GM23248 (cell line): ENCODE measurements at places on chromosomes 2 and 18. TPM values are rescaled to one million over a fixed set of nuclear protein-coding genes. Genes with fewer than 3 reads are reported as not detected.
A peak's percentile ranks its signal among the peaks of the same experiment; 100 is the strongest.

Gene UPP2
- total RNA-seq = not detected in 2 replicates

Gene STPG4
- total RNA-seq = not detected in 2 replicates

Gene IL36G
- total RNA-seq = not detected in 2 replicates

Gene DYNAP
- total RNA-seq = not detected in 2 replicates

Gene PKDCC
- 9.9 and 12.8 TPM in 2 replicates for total RNA-seq

Gene TUBB8B
- not detected in 2 replicates for total RNA-seq

Gene CXCR2
- total RNA-seq = not detected in 2 replicates

Gene KHK
- not detected in 2 replicates for total RNA-seq

Gene MC5R
- total RNA-seq = not detected in 2 replicates

DNA sequence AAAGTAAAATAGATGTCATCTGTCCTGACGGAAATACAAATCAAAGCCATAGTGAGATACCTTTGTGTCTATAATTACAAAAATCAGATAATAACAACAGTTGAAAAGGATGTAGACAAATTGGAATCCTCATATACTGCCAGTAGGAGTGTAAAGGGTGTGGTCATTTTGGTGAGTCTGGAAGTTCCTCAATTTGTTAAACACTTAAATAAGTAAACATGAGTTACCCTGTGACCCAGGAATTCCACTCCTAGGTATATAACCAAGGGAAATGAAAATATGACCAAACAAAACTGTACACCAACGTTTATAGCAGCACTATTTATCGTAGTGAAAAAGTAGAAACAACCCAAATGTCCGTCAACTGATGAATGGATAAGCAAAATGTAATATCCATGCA, 24.0 kb downstream of the R3HDM1 start:
- no peaks in the 10 kb centered on the region for H3K27me3 ChIP-seq
- DNase-seq = no peak
- no peaks in the 10 kb centered on the region for H3K36me3 ChIP-seq
- no peak overlapping the region for H3K27ac ChIP-seq

- no peaks in the 10 kb centered on the region for H3K36me3 ChIP-seq
- no peak for DNase-seq
- H3K4me1 ChIP-seq = no peaks in the 10 kb centered on the region
- H3K4me3 ChIP-seq = no peak overlapping the region
Measured at GRCh38 chr2:181822097-181822496, 69.4 kb upstream of the ITPRID2 start.

GRCh38 chr18:35441857-35442595, 55.7 kb downstream of the INO80C start:
- no peak overlapping the region for H3K27ac ChIP-seq
- H3K4me3 ChIP-seq = no peak overlapping the region
- no peaks in the 10 kb centered on the region for H3K36me3 ChIP-seq

- H3K4me3 ChIP-seq = peak overlapping the region; percentile 91
- DNase-seq = no peak
- no peaks in the 10 kb centered on the region for H3K27me3 ChIP-seq
- H3K27ac ChIP-seq = peak overlapping the region; percentile 54; the same call in 1 of the 2 replicates
- no peaks in the 10 kb centered on the region for H3K36me3 ChIP-seq
Measured at GRCh38 chr2:177391822-177392372, 676 bp upstream of the AGPS start.

DNA sequence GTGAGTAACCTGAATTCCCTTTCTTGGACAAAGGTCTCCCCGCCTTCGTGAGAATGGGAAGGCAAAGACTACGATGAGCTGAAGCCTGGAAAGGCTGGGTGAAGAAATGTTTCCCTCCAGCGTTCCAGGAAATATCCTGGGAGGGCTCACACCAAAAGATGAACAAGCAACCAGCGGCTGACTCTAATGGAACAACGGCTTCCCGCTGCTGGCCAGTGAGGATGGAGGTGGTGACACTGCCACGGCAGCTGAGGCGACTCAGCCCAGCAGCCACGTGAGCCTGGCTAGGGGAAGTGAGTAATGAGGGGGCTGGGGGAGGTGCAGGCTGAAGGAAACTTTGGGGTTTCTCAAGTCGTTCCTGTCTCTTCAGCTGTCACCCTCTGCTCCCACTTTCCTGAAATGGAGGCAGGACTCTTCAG, 105.0 kb upstream of the SMAD7 start:
- H3K4me1 ChIP-seq = peaks cover 41% of the 10 kb centered on the region
- peak overlapping the region; percentile 72 for H3K27ac ChIP-seq
- no peaks in the 10 kb centered on the region for H3K27me3 ChIP-seq

- H3K36me3 ChIP-seq = no peaks in the 10 kb centered on the region
- H3K4me3 ChIP-seq = no peak overlapping the region
- H3K27me3 ChIP-seq = no peaks in the 10 kb centered on the region
- DNase-seq = no peak
- no peaks in the 10 kb centered on the region for H3K4me1 ChIP-seq
Measured at GRCh38 chr18:78069784-78070664, 820.4 kb downstream of the GALR1 start.

GRCh38 chr2:216388046-216388884, 16.0 kb upstream of the MARCHF4 start:
- H3K27ac ChIP-seq = peak overlapping the region; percentile 61; the same call in 1 of the 2 replicates
- H3K27me3 ChIP-seq = no peaks in the 10 kb centered on the region
- H3K4me3 ChIP-seq = no peak overlapping the region
- peaks cover 7% of the 10 kb centered on the region for H3K4me1 ChIP-seq
- H3K36me3 ChIP-seq = no peaks in the 10 kb centered on the region

GRCh38 chr2:127128445-127128904, 21.5 kb upstream of the BIN1 start:
- H3K4me1 ChIP-seq = no peaks in the 10 kb centered on the region
- no peak for DNase-seq
- H3K4me3 ChIP-seq = no peak overlapping the region

DNA sequence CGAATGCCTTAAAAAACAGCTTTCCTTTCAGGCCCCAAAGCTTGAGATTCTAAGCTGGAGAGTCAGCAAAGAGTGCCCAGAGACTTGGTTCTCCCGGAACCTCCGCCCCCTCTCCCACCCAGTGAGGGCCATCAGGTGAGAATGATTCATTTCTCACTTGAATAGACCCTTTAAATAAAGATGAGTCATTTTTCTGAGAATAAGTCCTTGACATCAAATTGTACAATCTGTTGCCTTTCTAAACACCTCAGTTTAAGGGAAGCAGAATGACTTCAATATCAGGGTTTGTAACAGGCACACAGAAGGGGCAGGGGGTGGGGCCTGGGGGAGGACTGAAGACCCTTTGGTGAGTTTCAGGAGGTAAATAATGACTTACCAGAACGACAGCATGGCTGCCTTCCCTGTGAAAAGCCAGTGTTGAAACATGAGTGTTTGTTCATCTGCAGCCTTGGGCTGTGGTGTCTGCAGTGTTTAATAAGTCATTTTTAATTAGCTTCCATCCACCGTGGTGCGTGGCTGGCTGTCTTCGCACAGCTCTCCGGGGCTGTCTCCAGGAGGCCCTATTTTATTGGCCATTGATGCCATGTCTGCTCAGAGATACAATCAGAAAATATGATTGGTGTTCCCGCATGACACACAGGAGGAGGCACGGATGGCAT, 134.9 kb upstream of the ZNF236 start:
- H3K36me3 ChIP-seq = no peaks in the 10 kb centered on the region
- no peak overlapping the region for H3K27ac ChIP-seq
- peak; percentile 37 for DNase-seq
- H3K27me3 ChIP-seq = peaks cover 34% of the 10 kb centered on the region

DNA sequence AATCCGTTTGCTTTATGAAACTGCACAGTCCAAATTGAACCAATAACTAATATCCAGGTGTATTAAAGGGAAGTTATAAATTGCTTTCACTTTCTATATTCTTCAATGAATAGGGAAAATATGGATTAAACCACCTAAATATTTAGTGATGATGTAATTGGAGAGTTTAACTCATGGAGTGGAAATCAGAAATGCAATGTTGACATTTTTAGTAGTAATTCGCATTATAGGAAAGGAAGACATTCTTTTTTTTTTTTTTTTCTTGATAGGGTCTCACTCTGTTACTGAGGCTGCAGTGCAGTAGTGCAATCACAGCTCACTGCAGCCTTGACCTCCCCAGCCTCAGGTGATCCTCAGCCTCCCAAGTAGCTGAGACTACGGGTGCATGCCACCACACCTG, 321.9 kb downstream of the RNF144A start:
- no peak overlapping the region for H3K4me3 ChIP-seq
- no peaks in the 10 kb centered on the region for H3K4me1 ChIP-seq
- no peaks in the 10 kb centered on the region for H3K36me3 ChIP-seq
- H3K27me3 ChIP-seq = no peaks in the 10 kb centered on the region
- no peak overlapping the region for H3K27ac ChIP-seq
- DNase-seq = no peak

DNA sequence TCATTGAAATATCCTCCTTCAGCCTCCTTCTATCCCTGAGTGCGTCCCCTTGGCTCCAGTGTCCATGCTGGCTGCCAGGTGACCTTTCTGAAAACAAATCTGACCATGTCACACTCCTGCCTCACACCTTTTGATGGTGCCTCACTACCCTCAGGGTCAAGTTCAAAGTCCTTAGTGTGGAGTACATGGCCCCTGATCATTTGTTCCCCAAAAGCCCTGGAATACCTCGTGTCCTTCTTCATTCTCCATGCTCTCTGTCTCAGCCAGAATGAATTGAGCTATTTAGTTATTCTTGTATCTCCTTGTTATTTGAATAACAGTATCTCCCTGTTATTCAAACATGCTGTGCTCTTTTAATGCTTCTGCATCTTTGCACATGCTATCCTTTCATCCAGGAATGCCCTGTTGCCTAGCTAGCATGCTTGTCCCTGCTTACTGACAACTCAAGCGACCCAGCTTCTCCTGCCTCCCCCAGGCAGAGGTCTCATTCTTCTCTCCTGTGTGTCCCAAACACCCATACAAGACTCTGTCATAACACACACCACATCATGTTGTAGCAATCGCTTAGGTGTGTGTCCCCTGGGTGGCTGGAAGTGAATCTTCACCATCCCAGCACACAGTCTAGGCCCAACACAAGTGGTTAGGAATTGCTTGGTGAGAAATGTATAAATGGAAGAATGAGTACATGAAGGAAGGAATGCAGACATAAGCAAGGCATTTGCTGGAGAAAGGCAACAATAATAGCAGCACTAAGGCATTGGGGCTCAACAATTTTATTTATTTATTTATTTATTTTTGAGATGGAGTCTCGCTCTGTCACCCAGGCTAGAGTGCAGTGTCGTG, 144.0 kb downstream of the DDX1 start:
- peaks cover 45% of the 10 kb centered on the region for H3K27me3 ChIP-seq
- H3K36me3 ChIP-seq = no peaks in the 10 kb centered on the region
- DNase-seq = no peak
- H3K4me3 ChIP-seq = no peak overlapping the region

- H3K36me3 ChIP-seq = no peaks in the 10 kb centered on the region; the same call in 1 of the 2 replicates
- H3K4me3 ChIP-seq = no peak overlapping the region
- H3K4me1 ChIP-seq = peaks cover 24% of the 10 kb centered on the region
- H3K27me3 ChIP-seq = no peaks in the 10 kb centered on the region
- no peak for DNase-seq
Measured at GRCh38 chr2:31268344-31268743, 34.4 kb downstream of the EHD3 start.

- no peak for DNase-seq
- no peak overlapping the region for H3K4me3 ChIP-seq
- H3K4me1 ChIP-seq = no peaks in the 10 kb centered on the region
- H3K36me3 ChIP-seq = no peaks in the 10 kb centered on the region
- no peaks in the 10 kb centered on the region for H3K27me3 ChIP-seq
- H3K27ac ChIP-seq = no peak overlapping the region
Measured at GRCh38 chr2:100799686-100800085, 20.3 kb upstream of the NPAS2 start.

DNA sequence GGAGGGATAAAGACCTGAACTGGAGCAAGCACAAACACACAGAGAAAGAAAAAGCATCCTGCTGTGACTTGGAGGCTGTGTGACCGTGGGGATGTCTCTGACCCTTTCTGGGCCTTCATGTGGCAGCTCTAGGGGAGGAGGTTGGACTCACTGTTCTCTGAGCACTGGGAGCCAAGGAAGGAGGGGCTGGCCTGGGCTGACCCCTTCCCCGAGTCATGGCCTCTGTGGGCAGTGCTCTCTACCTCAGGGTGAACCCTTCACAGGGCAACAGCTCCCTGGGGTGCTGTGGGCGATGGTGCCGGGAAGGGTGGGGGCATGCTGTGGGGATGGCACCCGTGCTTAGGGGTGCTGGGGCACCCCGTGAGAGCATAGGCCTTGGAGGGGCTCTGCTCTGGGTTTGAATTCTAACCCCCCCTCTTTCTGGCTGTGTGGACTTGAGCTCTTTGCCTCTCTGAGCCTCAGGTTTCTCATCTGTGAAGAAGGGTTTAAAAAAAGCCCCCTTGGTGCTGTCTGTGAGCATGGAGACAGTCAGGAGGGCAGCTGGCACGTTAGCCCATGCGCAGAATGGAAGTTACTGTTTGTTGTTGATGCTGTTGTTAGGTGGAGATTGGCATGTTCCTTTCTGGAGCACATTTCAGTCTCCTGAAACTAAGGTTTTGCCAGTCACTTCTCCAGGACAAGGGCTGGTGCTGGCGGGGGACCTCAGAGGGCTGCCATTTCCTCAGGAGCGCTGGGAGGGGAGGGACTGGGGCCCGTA, 700 bp downstream of the TOGARAM2 start:
- no peaks in the 10 kb centered on the region for H3K27me3 ChIP-seq
- DNase-seq = peak; percentile 32
- H3K4me1 ChIP-seq = no peaks in the 10 kb centered on the region
- H3K4me3 ChIP-seq = no peak overlapping the region

- no peaks in the 10 kb centered on the region for H3K36me3 ChIP-seq
- peaks cover 10% of the 10 kb centered on the region for H3K27me3 ChIP-seq
- no peaks in the 10 kb centered on the region for H3K4me1 ChIP-seq
- no peak for DNase-seq
- H3K4me3 ChIP-seq = no peak overlapping the region
- H3K27ac ChIP-seq = no peak overlapping the region
Measured at GRCh38 chr2:121155502-121156056, 129.4 kb downstream of the TFCP2L1 start.

GRCh38 chr2:220246386-220246785, 619.0 kb downstream of the SLC4A3 start:
- H3K4me3 ChIP-seq = no peak overlapping the region
- DNase-seq = peak; percentile 30
- no peaks in the 10 kb centered on the region for H3K36me3 ChIP-seq
- H3K27me3 ChIP-seq = no peaks in the 10 kb centered on the region
- H3K27ac ChIP-seq = no peak overlapping the region
- H3K4me1 ChIP-seq = peaks cover 26% of the 10 kb centered on the region

DNA sequence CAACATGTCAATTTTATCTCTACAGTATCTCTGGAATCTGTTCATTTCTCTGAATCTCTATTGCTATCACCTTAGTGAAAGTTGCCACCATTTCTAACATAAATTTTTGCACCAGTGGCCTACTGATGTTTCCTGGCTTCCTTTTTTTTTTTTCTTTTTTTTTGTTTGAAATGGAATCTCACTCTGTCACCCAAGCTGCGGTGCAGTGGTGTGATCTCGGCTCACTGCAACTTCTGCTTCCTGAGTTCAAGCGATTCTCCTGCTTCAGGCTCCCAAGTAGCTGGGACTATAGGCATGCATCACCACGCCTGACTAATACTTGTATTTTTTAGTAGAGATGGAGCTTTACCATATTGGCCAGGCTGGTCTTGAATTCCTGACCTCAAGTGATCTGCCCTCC, 35.1 kb downstream of the KCNJ13 start:
- H3K27me3 ChIP-seq = no peaks in the 10 kb centered on the region
- H3K27ac ChIP-seq = no peak overlapping the region
- H3K4me1 ChIP-seq = no peaks in the 10 kb centered on the region
- peaks cover 19% of the 10 kb centered on the region; the same call in 1 of the 2 replicates for H3K36me3 ChIP-seq
- no peak for DNase-seq
